ENCODE measurements at places on chromosomes 6 and 20.

GRCh38 chr20:31963889-31964288, 4.1 kb upstream of the XKR7 start:
- DNase-seq, result no peak

DNA sequence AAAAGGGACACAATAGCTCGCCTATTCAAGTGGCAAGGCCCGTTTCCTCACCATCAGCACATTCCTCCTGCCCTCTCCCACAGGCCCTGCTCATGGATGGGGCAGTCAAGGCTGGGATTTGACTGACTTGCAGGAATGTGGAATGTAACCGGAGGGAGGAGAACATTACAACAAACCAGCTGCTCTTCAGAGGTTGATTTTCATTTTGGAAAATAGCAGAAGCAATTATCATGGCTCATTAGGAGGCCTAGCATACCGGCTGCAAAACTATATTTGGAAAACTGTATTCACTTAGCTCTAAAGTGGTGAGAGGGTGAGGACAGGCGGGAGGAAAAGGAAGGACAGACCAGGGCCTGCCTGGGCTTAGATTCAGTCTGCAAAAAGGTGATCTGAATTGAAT, 283.7 kb downstream of the CD83 start:
- DNase-seq, result no peak

GRCh38 chr20:35353646-35354045, 58.1 kb downstream of the UQCC1 start:
- DNase-seq, result no peak

GRCh38 chr6:157385482-157385881, 4.5 kb downstream of the ZDHHC14 start:
- no peak for DNase-seq

- DNase-seq, result no peak
These were observed 791 bp upstream of the STX11 start for GRCh38 chr6:144149558-144149893.

DNA sequence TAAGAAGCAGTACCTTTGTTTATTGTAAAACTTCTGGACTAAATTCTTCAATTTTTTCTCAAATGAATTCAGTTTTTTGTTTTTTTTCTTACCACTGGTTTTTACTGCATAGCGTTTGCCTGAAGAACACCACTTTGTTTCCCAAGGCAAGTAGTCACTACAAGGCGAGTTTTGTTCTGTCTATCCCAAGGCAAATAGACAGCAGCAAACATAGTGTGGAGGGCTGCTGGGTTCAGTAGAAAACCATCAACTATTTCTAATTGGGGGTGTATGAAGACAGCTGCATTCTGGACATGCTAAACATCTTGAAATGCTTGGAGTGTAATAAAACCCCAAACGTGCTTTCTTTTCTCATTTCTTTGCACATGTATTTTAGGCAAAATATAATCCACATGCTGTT, 197.4 kb downstream of the ESR1 start:
- DNase-seq, result no peak

GRCh38 chr20:63427206-63427605, 45.2 kb downstream of the KCNQ2 start:
- no peak for DNase-seq

- DNase-seq, result no peak
These were observed 20.4 kb upstream of the MEP1A start for GRCh38 chr6:46772762-46773161.

- DNase-seq, result no peak
These were observed 58.6 kb downstream of the GFOD1 start for GRCh38 chr6:13428583-13429405.

- no peak for DNase-seq
These were observed 312.7 kb upstream of the TBX18 start for GRCh38 chr6:85077098-85077497.

Measured in hepatocyte (in vitro differentiated cells).